ENCODE measurements at places on chromosomes 6 and 20.

- peak; percentile 54 for ATAC-seq
Observed at GRCh38 chr6:107820338-107821261, 3.5 kb downstream of the SCML4 start.

- no peak for ATAC-seq
Observed at GRCh38 chr6:113122060-113122459, 735.1 kb upstream of the MARCKS start.

GRCh38 chr6:4929097-4929718 lies 74.6 kb downstream of the RPP40 start:
- ATAC-seq, result no peak

DNA sequence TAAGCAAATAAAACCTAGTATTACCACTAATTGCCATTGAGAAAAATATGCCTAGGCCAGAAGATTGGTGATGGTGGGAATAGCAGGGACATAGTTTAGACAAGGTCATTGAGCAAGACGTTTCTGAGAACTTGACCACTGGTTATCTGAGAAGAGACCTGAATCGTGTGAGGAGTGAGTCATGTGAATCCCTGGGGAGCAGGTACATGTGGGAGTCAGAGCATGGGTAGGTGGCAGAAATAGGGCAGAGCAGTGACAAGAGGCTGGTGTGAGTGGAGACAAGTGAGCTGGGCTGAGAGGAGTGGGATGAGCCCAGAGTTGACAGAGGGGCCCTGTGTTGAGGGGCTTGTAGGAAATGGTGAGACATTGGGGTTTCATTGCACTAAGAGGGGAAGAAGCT lies 16.4 kb downstream of the MICA start:
- peak; percentile 60 for ATAC-seq

GRCh38 chr6:34866509-34866908 lies 21.3 kb downstream of the TAF11 start:
- ATAC-seq, result no peak

GRCh38 chr20:1893721-1894470 lies 1.3 kb upstream of the SIRPA start:
- no peak for ATAC-seq

GRCh38 chr6:140806431-140806830 lies 1326.3 kb upstream of the GJE1 start:
- no peak for ATAC-seq

- no peak for ATAC-seq
Observed at GRCh38 chr6:29603930-29604329, 19.0 kb downstream of the OR2H2 start.

DNA sequence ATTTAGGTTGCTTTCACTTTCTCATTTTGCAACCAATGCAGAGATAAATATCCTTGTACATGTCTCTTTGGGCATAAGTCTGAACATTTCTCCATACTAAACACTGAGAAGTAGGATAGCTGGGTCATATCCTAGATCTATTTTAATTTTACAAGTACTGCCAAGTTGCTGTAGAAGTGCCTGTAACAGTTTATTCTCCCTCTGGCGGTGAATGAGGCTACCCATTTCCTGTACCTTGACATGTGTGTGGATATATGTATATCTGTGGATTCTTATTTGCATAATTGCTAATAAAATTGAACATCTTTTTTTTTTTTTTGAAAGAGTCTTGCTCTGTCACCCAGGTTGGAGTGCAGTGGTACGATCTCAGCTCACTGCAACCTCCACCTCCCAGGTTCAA lies 48.0 kb upstream of the PNRC1 start:
- no peak for ATAC-seq

DNA sequence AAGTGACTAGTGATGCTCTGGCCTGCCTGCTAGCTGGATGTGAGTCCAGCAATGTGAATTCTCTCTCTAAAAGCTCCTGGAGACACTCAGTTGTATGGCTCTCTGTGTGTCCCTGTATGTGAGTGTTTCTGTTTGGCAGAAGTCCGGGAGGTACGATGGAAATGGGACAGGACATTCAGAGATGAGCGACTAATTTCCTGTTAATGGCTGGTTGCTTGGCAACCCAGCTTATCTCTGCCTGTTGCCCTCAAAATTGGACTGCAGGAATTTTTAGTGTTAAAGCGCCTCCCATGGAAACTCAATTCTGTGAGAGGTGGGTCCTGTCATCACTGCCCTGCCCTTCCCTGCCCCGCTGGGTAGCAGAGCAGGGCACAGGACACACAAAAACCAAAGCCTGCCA lies 136.8 kb upstream of the LRFN2 start:
- no peak for ATAC-seq

- ATAC-seq, result no peak
Observed at GRCh38 chr20:51463560-51463959, 79.0 kb downstream of the NFATC2 start.

- ATAC-seq, result no peak
Observed at GRCh38 chr6:39664173-39664572, 61.0 kb downstream of the KIF6 start.

- no peak for ATAC-seq
Observed at GRCh38 chr20:2295886-2296515, at the start of gene TGM3. TSS of gene TGM3 (plus strand) at chr20:2296001. CDS start at chr20:2296064, 63 bp downstream.

DNA sequence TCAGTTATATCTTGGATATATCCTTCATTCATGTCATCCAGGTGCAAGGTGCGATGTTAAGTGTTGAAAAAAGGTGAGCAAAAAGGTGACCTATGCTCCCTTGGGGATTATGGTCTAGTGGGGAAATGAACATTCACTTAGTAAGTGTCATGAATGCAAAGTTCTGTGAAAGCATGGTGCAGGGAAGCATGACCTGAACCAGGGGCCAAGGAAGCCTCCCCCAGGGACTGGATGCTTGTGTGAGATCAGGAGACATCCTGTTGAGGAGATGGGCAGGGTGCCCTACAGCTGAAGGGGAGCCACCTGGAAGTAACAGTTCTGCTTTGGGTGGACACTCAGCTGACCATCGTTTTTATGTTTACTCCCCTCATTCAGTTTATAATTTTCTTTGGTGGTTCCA lies 179.5 kb downstream of the SYNDIG1 start:
- peak; percentile 73 for ATAC-seq

- ATAC-seq, result no peak
Observed at GRCh38 chr6:87762116-87762515, 60.1 kb upstream of the AKIRIN2 start.

- no peak for ATAC-seq
Observed at GRCh38 chr20:59051666-59052185, 9.1 kb upstream of the PRELID3B start.

GRCh38 chr6:80341330-80341729 lies 234.9 kb downstream of the BCKDHB start:
- ATAC-seq, result no peak

DNA sequence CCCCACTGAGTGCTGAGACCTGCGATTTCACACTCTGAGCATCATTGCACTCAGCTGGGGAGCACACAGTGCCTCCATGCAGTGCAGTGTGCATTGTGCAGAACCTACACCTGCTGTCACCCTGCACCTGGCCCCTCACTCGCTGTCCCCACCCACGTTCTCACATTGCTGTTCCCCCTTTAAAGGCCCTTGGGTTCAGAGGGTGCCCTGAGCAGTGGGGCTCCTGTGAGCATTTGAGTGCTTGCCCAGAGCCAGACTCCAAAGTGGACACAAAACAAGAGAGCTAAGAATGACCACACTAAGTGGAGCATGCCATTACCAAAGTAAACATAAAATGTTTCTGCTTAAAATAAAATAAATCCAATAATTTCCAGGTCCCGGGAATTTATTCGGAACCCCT lies 131.0 kb upstream of the CST7 start:
- ATAC-seq, result no peak

GRCh38 chr20:38674092-38674764 lies 50.1 kb upstream of the SLC32A1 start:
- peak; percentile 79 for ATAC-seq

- ATAC-seq, result no peak
Observed at GRCh38 chr6:127129251-127129650, 10.8 kb downstream of the RSPO3 start.

GRCh38 chr6:19880066-19880465 lies 42.9 kb downstream of the ID4 start:
- ATAC-seq, result no peak

GRCh38 chr20:5495939-5496338 lies 179.2 kb upstream of the PROKR2 start:
- ATAC-seq, result no peak

DNA sequence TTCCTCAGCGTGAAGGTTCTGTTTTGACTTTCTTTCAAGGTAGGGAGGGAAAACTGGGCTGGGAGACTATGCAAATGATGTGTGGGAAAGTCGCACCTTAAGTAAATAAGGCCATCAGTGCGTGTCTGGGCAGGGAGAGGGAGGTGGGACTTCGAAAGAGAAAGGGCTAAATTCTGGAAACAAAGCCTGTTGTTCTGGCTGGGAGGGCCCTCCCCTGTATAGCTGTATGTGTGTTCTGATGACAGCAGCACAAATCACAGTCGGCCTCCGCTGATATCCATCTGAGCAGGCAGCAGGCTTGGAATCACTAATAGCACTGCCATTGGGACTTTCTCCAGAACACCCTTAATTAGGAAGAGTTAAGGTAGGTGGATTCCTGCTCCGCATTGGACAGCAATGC lies 19.2 kb downstream of the JAG1 start:
- ATAC-seq, result no peak

DNA sequence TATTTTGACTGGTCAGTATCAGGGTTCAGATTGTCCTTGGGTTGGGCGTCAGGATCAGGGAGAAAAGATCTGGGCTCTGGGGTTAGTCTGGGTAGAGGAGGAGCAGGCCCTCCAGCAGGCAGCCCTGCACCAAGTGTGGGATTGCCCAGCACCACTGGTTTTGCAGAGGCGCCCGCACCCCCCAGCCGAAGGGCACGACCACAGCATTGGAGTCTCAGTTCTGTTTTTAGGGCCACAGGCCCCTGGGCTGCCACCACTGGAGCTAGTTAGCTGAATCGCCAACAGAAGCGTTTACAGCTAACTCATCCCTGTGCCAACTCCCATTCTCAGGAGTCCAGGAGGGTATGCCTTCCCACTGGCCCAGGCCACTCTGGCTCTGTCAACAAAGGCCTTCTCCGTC lies 84.2 kb downstream of the TCP11 start:
- ATAC-seq, result no peak

- ATAC-seq, result no peak
Observed at GRCh38 chr6:97110626-97111025, 172.4 kb downstream of the MMS22L start.
